ENCODE measurements at places on chromosomes 7 and 10.

GRCh38 chr10:96333101-96333500 lies 25.7 kb downstream of the OPALIN start:
- DNase-seq: no peak

- no peak for DNase-seq
These were observed 34.3 kb downstream of the MAPK8 start for GRCh38 chr10:48340734-48341133.

DNA sequence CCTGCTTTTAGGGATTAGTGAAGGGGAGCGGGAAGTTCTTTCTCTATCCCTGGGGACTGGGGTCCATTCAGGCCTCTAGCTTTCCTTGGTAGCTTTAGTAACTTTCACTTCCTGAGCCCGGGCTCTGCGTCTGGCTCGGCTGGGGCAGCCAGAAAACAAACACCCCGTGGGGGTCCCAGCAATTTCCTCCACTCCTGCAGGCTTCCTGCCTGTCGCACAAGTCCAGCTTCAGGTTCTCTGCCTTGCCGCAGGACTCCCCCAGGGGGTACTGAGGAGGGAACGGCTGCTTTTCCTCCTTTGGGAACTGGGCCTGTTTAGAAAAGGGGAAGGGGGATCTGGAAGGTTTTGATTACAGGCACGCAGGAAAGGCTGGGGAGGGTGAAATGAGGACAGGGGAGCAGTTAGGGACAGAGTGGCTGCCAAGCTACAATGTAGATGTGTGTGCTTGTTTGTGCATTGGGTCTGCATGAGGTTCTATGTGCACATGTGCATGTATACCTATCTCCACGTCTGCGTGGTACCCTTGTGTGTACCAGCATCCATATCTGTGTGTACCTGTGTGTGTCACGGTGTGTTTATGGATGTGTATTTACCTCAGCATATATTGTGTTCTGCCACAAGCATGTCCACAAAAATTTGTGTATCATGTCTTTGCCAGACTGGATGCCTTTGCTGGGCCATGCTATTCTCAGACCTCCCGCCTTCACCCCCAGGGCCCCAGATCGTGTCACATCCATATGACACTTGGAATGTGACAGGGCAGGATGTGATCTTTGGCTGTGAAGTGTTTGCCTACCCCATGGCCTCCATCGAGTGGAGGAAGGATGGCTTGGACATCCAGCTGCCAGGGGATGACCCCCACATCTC lies 2.0 kb downstream of the KAZALD1 start:
- no peak for DNase-seq

DNA sequence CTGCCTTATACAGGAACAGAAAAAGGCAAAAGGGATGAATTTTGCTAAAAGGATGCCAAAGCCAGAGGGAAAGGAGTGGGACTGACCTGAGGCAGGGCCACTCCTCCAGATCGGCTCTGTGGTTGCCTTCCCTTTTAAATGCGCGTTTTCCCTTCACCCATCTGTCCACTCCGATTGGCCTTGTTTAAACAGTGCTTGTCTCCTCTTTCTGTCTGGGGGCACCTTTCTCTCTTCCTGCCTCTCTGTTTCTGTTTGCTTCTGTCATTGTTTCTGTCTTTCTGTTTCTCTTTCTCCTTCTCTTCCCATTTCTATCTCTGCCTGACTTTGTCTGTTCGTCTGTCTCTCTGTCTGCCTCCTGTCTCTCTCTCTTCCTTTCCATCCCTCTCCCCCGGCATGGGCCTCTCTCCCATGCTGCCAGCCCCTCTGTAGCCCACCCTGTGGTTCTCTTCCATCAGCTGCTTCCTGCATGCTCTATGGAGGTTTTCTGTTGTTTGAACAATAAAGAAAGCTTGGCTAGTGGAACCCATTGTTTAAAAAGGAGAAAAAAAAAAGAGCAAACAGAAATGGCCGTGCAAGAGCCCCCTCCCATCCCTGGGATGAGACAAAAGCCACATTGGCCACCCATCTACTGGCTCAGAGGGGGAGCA lies 29.5 kb upstream of the HSPB1 start:
- DNase-seq: no peak

- DNase-seq: no peak
These were observed 297.0 kb upstream of the PITRM1 start for GRCh38 chr10:3469639-3470020.

- no peak for DNase-seq
These were observed 94.1 kb downstream of the COL13A1 start for GRCh38 chr10:69895759-69896158.

DNA sequence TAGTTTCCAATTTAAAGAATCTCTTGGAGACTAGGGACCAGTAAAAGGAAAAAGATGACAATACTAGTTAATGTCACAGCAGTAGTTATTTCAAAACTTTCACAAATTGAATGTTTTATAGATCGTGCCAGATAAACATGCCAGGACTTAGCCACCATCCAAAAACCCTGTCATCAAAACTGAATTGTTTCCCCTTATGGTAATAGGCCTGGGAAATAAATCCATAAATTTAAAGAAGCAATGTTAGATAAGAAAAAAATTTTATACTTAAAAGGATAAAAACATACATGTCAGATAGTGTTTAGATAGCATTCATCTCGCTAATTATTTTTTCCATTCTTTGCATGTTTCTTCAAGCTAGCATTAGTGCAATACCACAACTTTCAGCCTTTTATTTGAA lies 71.2 kb downstream of the SUGCT start:
- DNase-seq: no peak

GRCh38 chr7:34208878-34209621 lies 303.7 kb downstream of the BMPER start:
- no peak for DNase-seq

- no peak for DNase-seq
These were observed 266.0 kb downstream of the GRID1 start for GRCh38 chr10:86100581-86101061.

- DNase-seq: no peak
These were observed 288.7 kb upstream of the IGFBP3 start for GRCh38 chr7:46209611-46210388.

GRCh38 chr10:70558295-70558694 lies 44.2 kb downstream of the PRF1 start:
- DNase-seq: no peak

- DNase-seq: no peak
These were observed 2.5 kb upstream of the MICALL2 start for GRCh38 chr7:1461646-1462375.

DNA sequence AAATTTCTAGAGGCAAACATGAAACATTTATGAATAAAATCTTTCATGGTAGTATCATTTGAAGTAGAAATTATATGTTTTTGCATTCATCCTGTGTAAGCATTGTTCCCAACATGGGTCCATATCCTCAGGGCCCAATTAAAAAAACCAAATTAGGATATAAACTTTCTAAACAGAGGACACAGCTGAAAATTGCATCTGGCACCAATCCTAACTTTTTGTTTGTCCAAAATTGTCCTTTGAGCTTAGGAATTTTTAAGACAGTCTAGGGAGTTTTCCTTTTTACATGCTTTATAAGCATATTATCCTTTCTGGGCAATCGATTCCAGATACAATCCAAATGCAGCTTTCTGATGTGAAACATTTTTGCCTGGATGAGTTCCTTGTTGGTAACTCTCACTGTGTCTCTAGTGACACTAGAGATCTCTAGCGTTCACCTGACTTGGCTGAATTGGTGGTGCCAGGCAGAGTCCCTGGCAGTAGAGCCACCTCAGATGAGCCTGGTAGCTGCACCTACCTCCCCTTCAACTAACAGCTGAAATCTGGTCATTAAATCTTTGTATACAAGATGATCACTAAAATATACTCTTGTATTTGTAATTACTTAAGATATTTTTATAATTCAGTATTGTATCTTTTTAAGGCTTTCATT lies 137.6 kb upstream of the SAMD8 start:
- no peak for DNase-seq

DNA sequence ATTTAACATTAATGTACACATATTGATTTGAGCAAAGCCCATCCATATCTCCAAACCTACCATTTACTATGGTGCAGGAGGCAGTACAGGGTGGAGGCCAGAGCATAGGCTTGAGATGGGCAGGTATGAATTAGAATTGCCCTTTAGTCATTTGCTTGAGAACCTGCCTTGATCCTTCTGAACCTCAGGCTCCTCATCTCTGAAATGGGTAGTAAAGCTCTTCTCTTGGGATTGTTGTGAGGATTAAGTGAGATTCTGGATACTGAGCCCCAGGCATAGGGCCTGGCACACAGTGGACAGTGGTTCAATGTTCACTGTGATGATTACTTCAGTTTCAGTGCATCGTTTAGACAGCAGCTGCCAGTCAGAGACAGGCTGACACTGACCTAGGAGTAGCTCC lies 5.0 kb upstream of the ATXN7L1 start:
- DNase-seq: no peak

DNA sequence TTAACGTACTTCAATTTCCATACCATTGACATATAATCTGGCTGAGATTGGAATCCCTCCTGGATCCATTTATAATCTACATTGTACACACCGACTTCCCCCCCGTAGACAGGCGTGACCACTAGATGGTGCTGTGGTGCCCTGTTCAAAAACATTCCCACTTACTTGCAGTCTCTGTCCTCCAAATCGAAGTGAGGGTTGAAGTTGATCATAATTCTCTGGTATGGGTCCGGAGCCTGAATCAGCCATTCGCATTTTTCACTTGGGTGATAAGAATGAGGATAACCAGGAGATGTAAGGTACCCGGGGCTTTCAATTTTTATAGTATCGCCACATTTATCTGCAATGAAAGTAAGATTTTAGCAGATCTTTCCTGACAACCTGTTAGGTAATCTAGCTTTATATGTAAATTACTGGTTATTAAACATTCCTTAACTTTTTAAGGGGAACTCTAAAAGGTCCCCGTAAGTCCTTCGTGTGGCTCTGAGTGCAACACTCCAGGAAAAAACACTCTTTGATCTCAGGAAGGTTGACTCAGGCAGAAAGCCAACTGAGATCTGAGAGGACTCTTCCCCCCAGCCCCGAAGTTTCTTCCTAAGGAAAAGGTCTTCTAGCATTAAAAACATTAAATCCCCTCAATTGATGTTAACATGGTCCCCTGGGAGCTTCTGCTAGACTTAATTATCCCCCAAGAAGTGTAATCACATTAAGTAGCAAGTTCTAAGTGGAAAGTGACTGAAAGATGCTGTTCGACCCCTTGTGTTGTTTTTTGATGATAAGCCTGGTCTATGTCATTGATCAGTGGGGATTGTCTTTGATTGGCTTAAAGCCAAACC lies 3.7 kb downstream of the NRP1 start:
- DNase-seq: no peak

GRCh38 chr10:94210440-94211168 lies 152.1 kb downstream of the NOC3L start:
- peak; percentile 52 for DNase-seq

GRCh38 chr10:75740541-75740940 lies 309.1 kb downstream of the LRMDA start:
- DNase-seq: no peak

DNA sequence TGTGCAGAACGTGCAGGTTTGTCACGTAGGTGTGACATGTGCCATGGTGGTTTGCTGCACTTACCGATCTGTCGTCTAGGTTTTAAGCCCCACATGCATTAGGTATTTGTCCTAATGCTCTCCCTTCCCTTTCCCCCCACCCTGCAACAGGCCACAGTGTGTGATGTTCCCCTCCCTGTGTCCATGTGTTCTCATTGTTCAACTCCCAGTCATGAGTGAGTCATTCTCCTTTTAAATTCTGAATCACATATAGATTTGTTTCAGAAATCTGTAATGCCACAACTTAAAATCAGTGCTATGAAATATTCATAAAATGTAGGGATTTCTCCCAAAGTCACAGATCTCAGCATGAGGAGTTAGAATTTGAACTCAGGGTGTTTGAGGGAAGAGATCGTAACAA lies 552.5 kb upstream of the MBL2 start:
- DNase-seq: no peak

DNA sequence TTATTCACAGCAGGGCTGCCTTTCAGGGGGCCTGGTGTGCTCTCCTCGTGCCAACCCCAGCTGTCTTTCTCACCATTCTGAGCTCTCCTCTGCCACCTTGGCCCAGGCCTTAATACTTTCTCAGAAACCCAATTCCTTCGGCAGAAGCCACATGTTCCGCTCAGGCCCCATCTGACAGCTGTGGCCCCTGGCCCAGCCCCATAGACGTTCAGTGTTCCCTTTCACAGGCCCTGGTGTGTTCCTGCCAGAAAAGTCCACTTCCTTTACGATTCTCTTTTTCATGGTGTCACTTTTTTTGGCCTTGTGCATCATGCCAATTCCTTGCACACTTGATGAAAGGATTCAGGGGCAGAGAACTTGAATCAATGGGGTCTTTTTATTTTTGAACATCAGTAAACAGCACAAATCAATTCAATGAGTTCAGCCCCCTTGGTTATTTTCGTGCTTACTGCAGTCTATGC lies 15.9 kb upstream of the GPNMB start:
- DNase-seq: no peak

GRCh38 chr10:126924915-126925300 lies 19.7 kb downstream of the DOCK1 start:
- no peak for DNase-seq

- no peak for DNase-seq
These were observed 415.1 kb downstream of the INHBA start for GRCh38 chr7:41287559-41288335.

Data from left renal pelvis (tissue), 4 donors.